ENCODE measurements at places on chromosomes 13 and 19.

GRCh38 chr13:61908906-61909615, 493.4 kb upstream of the PCDH20 start:
- DNase-seq = no peak

DNA sequence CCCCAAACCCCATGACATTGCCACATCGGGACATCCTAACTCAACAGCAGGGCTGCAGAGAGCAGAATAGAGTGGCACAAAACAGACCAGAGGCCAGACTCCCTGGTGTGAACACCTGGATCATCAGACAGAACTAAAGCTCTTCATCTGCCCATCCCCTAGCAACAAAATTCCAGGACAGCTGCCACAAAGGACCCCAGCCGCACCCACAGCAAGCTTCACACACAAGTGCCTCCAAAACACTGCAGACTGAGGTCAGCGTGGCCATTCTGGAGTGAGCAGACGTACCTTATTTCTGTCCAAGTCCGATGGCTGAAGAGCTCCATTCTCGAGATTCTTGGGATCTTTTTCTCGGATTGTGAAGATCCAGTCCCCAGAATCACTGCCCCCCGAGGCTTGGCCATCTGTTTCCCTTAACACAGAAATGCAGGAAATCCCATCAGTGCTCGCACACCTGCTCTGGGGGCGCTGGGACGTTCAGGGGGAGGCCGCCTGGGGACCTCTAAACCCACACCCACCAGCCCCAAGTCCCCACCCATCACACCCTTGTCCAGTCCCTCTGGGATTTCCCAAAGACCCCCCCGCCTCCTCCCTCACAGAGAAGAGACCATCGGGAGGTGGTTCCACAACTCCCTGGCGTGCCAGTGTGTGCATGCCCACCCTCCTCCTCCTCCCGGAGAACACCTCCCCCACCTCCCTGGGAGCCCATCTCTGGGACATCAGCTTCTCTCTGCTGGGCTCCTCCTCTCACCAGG, 115.2 kb downstream of the STK24 start:
- no peak for DNase-seq

- DNase-seq = no peak
These were observed 26.0 kb downstream of the DHRS12 start for GRCh38 chr13:51777921-51778320.

DNA sequence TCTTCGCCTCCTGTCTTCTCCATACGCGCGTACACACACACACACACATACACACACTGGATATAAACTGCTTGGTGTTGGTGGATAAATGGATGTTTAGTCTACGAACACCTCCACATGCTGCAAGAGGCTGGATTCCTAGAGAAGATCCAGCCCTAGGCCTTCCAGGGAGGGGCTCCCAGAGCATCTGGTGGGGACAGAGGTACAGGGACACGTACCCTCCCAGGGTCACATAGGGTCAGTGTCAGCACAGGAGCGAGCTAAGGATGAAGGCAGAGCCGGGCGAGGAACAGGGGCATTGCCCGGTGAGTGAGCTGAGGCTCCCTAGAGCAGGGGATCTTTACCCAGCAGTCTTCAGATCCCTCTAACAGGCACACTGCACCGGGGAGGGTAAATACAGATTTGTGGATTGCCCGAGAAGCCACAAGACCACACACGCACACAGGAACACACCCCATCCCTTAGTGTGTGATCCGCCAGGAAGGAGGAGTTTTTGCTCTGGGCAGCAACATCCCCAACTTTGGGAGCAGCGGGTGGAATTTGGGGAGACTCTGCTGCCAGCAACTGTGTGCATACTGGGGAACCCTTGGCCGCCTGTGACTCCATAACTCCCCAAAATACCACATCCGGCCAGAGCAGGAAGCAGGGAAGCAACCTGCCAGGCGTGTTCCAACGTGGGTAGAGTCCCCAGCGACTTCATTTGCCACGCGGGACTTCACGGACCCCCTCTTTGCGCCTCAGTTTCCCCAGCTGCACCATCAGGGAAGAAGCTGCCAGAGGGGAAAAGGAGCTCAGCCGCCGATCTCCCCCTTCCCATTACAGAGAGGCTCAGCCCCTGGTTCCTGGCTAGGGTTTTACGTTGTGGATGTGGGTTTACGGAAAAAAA, 5.8 kb upstream of the TLE2 start:
- DNase-seq = no peak

- no peak for DNase-seq
These were observed 20.4 kb downstream of the NOSIP start for GRCh38 chr19:49559928-49560327.

DNA sequence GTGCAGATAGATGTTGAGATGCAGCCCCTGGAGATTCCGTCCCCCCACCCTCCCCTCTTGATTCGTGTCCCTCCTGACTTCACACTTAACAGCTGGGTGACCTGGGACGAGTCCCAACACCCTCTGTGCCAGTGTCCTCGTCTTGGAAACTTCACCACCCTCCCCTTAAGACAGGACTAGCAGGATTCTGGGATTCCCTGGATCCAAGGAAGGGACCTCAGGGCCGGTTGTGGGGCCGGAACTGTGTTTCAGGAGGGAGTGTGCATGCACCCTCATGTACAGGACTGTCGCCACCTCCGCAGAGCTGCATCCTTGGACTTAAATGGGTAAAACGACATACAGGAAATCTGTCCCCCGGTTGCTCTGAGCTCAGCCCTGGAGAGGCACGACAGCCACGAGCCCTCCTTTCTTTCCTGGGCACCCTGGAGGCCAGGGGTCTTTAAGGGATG, 990 bp downstream of the MYO9B start:
- DNase-seq = no peak

DNA sequence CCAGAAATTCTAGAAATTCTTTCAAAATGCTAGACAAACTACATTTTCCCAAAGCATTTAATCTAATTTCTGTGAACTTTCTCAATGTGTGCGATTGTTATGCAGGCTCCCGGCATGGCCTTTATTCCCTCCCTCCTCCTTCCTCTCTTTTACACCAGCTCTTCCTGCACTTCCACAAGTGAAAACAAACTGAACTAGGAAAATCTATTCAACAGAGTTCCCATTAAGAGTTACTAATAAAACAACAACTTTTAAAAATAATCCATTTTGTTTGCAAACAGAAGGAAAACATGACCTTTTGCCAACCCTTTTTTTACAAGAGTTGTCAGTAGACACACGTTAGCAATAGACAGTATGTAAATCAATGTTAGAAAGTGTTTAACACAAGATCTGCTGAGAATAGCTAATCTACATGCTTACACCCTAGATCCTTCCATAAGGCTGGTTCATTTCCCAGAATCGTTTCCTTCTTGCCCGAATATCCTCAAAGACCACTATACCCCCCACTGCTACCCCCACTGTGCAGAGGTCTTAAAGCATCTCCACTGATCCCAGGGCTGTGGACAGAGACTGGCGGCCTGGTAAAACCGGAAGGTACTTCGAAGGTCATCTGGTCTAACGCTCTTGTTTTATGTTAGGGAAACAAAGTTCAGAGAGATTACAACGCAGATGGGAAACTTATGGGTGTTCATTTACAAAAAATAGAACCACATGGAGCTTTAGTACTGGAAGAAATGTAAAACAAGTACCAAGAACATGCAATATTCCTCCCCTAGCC, 98.0 kb downstream of the FOXO1 start:
- no peak for DNase-seq

DNA sequence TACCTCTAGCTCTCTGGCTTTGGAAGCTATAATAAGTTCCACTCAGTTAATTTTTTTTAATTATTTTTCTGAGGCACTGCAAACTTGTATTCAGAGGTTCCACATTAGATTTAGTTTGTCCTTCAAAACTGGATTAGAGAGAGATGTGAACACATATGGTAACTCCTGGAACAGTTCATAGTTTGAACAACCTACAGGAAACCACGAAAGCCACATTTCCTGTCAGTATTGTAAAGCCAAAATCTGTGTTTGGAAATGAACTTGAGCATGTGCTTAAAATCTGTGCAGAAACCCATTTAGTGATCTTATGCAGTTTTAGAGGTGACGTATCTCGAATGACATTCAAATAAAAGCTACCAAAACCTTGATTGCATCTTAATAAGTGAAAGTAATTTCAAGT, 1952.0 kb downstream of the OLFM4 start:
- no peak for DNase-seq
